Chondrocyte (in vitro differentiated cells): ENCODE measurements at places on chromosomes 3 and 15. TPM values are rescaled to one million over a fixed set of nuclear protein-coding genes. Genes with fewer than 3 reads are reported as not detected.

- no peak for DNase-seq
- H3K36me3 ChIP-seq = no peaks in the 10 kb centered on the region
- peaks cover 11% of the 10 kb centered on the region for H3K4me1 ChIP-seq
- no peaks in the 10 kb centered on the region for H3K27me3 ChIP-seq
- H3K4me3 ChIP-seq = no peak overlapping the region
Observed at GRCh38 chr3:108396336-108396735, 100.0 kb downstream of the HHLA2 start.

GRCh38 chr3:21446945-21447475, 304.0 kb downstream of the ZNF385D start:
- no peaks in the 10 kb centered on the region for H3K27me3 ChIP-seq
- peaks cover 20% of the 10 kb centered on the region for H3K4me1 ChIP-seq
- no peak overlapping the region for H3K4me3 ChIP-seq
- no peak overlapping the region for H3K27ac ChIP-seq

- DNase-seq = no peak
- H3K36me3 ChIP-seq = peaks cover 3% of the 10 kb centered on the region
- no peaks in the 10 kb centered on the region for H3K27me3 ChIP-seq
- H3K4me1 ChIP-seq = peaks cover 18% of the 10 kb centered on the region
- no peak overlapping the region for H3K27ac ChIP-seq
Observed at GRCh38 chr15:95024351-95024750, 793.0 kb downstream of the MCTP2 start.

DNA sequence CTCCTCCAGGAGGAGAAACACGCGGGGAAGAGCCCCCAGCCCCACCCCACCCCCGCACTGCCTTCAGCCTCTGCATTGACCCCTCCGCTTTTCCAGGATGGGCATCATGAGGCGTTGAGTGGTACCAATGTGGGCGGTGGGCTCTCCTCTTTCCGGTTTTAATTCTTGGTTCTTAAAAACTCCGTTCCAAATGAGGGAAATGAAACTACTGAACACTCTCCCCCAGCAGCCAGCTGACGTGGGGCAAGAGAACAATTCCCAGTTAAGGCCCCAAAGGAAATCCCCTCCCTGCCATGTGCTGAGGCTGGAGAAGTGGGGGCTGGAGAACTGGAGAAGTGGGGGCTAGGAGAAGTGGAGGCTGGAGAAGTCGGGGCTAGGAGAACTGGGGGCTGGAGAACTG, 5.3 kb upstream of the NRROS start:
- H3K27ac ChIP-seq = no peak overlapping the region
- H3K36me3 ChIP-seq = peaks cover 5% of the 10 kb centered on the region
- H3K27me3 ChIP-seq = peaks cover 18% of the 10 kb centered on the region
- DNase-seq = no peak
- H3K4me1 ChIP-seq = peaks cover 13% of the 10 kb centered on the region

- H3K4me3 ChIP-seq = no peak overlapping the region
- DNase-seq = no peak
- no peaks in the 10 kb centered on the region for H3K36me3 ChIP-seq
- H3K27ac ChIP-seq = peak overlapping the region; percentile 90
- peaks cover 65% of the 10 kb centered on the region for H3K4me1 ChIP-seq
Observed at GRCh38 chr3:64352639-64352992, 127.3 kb upstream of the PRICKLE2 start.

- peak; percentile 85 for DNase-seq
- H3K4me1 ChIP-seq = peaks cover 13% of the 10 kb centered on the region
- peaks cover 64% of the 10 kb centered on the region for H3K27me3 ChIP-seq
- peak overlapping the region; percentile 74 for H3K4me3 ChIP-seq
Observed at GRCh38 chr15:47184003-47184907, 533.0 kb upstream of the SEMA6D start.

DNA sequence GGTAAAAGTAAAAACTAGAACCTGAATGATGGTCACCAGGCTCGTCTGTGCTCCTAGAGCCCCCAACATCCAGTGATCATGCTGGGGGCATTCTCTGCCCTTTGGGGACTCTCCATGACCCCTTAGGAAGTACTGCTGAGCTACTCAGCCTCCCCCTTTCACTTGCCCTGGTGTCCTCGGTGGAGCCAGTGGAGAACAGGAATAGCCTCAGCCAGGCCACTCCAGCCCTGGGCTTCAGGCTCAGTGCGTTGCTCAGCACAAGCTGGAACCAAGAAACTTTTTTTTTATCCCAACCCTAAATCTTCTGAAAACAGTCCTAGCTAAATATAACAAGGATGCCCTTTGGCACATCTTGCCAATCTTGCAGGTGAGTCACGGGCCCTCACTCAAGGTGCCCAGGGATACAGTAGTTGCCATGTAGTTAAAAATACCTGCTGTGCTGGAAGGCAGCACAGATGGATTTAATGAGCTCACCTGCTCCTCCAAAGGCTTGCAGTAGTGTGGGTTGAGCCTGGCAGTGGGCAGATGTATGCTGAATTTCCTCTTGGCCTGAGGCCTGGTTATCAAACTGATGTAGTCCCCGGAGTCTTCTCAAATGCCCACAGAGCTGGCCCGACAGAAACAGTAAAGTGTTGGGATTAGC, 46.9 kb upstream of the TMEM158 start:
- H3K4me3 ChIP-seq = no peak overlapping the region
- peaks cover 12% of the 10 kb centered on the region for H3K27me3 ChIP-seq
- no peak for DNase-seq
- no peaks in the 10 kb centered on the region for H3K36me3 ChIP-seq
- H3K27ac ChIP-seq = no peak overlapping the region
- no peaks in the 10 kb centered on the region for H3K4me1 ChIP-seq

DNA sequence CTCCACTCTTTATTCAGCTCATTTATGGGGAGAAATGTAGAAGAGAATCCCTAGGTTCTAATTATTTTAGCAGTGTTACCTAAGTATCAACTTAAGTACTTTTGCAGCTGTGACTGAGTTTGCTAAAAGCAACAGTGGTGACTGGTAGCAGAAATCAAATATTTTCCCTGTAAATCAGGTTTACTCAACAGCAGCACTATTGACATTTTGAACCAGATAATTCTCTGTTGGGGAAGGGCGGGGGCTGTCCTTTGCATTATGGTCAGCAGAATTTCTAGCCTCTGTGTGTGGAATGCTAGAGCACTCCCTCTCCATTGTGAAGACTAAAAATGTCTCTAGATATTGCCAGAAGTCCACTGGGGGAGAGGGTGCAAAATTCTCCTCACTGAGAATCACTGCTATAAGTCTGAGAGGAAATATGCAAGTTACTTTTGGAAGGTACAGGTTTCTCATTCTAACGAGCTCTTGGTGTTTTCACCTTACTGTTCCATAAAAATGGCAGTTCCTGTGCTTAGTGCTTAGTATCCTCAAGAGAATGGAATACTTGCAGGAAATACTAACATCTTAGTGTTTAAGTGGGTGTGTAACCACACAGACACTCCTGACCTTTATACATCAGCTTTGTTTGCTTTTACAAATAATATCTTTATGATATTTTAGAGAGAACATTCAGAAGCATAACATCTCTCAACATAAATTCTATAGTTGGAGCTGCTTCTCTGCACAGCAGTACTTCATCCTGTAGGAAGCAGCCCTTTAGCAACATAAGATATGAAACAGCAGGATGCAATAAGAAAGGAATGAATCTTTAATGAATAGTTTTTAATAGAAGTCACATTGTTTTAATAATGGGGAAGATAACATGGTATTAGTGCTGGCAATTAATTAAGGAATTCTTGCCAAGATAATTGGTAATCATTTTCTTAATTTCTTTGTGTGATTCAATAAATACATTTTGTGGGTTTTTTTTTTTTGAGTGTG, 246.5 kb upstream of the GOLIM4 start:
- H3K27me3 ChIP-seq = no peaks in the 10 kb centered on the region
- no peak for DNase-seq
- peaks cover 29% of the 10 kb centered on the region for H3K4me1 ChIP-seq
- no peaks in the 10 kb centered on the region for H3K36me3 ChIP-seq
- no peak overlapping the region for H3K4me3 ChIP-seq

GRCh38 chr3:151806838-151807237, 7.1 kb upstream of the AADAC start:
- H3K4me3 ChIP-seq = no peak overlapping the region
- H3K27me3 ChIP-seq = no peaks in the 10 kb centered on the region
- no peak for DNase-seq
- no peaks in the 10 kb centered on the region for H3K4me1 ChIP-seq

GOLGA8T gene
- total RNA-seq = 0.20 TPM in 1 of 3 replicates, not detected in the others

PDZRN3 gene
- 19.4 to 31.0 TPM (median 20.0 TPM) in 3 replicates for total RNA-seq

GP9 gene
- not detected in 3 replicates for total RNA-seq

GPR27 gene
- total RNA-seq = 3.5 to 5.8 TPM (median 5.5 TPM) in 3 replicates

ACP3 gene
- total RNA-seq = not detected in 3 replicates

RPUSD2 gene
- total RNA-seq = 7.7 to 10.9 TPM (median 10.2 TPM) in 3 replicates

DNAJB8 gene
- total RNA-seq = not detected in 3 replicates
